ENCODE measurements at places on chromosomes 11 and 22.

DNA sequence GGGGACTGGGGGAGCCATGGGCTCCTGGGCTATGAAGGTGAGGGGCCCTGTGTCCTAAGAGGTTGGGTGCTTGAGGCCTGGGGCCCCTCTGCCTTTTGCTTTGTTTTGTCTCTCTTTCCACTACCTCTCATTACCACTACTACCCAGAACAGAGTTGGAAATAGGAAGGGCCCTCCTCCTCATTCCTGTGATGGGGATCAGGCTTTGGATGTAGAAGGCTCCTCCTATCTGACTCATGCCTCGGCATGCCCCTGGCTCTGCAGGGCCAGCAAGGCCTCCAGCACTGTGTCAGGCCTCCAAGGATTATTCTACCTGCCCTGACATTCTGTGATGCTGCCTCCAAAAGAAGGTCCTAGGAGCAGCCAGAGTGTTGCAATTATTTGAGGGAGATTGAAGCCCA lies 766 bp downstream of the IZUMO1R start:
- ATAC-seq, result no peak

DNA sequence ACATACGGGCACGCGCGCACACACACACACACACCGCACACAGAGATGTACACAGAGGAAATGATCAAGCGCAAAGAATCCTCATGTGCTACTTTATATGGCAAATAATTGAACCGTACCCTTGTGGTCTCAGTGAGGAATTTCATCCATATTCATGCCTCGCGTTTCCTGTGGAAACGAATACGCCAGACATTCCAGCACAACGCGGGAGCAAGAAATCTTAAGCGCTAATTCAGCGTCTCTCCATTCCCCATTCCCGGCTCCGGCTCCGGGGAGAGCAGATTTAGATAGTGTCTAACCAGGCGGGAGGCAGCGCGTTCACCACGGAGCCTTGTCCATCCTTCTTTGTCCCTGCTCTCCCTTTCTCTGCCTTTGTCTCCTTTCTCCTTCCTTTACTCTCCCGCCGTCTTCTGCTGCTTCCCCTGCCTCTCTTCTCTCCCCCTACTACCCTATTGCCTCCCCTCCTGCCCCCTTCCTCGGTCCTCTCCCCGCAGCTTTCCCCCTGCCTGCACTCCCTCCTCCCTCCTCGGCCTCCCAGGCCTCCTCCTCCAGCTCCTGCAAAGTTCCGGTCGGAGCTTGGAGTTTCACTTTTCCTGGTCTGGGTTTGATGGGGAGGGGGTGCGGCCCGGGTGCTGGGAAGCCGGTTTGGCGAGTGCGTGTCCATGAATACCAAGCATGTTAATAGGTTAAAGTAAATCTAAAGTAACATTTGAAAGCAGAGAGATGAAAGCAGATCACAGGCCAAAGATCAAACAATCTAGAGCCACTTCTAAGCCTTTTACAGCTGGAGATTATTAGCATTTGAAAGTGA lies 579.3 kb downstream of the BUD13 start:
- ATAC-seq, result no peak

GRCh38 chr11:64148226-64148916 lies 17.5 kb downstream of the MACROD1 start:
- ATAC-seq, result peak; percentile 70

DNA sequence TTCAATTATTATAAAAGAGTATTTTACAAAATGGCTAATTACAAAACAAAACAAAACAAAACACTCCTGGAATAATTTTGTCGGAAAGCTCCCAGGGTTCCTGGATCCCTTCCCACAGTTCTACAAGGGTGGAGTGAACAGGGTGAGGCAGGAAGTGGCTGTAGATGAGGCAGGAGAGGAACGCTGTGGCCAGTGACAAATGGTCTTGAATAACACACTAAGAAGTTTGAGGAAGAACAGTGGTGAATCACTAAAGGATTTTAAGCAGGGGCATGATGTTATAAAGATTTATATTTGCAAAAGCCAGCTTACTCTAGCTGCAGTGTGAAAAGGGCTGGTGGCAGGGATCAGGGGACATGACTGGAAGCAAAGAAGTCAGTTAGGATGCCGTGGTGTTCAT lies 33.8 kb upstream of the APOA1 start:
- no peak for ATAC-seq

DNA sequence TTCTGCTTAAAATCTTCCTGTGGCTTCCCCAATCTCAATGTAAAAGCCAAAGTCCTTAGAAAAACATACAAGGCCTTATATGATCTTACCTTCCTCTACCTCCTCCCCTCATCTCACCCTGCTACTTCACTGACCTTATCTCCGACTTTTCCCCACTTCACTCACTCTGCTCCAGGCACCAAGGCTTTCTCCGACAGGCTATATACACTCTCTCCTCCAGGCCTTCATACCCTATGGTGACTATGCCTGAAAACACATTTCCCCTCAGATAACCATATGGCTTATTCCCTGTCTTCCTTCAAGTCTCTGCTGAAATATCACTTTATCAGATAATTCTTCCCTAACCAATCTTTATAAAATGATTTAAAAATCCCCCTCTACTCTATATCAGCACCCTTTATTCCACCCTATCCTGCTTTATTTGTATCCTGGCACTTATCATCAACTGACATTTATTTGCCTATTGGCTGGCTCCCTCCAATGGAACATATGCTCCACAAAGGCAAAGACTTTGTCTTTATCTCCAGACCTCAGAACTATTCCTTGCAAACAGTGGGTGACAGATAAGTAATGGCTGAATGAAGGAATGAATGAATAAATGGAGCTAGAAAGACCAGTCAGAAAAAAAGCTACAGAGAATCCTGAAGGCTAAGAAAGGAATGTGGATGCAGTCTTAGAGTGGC lies 52.7 kb downstream of the PAK1 start:
- no peak for ATAC-seq

GRCh38 chr11:33452836-33453624 lies 195.8 kb downstream of the HIPK3 start:
- no peak for ATAC-seq

DNA sequence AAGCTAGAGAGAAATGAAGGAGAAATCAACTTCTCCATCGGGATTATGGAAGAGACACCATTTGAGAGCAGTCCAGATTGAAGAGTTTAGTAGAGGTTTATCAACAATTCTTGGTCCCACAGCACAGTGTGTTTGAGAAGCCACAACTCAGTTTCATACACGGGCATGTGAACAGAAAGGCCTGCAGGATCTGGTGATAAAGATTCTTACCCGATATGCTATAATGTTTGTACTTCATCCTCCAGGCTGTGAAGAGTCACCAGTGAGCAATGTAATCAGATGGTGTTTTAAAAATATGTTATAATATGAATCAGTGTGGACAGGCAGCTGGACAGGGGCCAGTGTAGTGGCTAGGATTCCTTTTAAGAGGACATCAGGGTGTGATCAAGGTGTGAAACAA lies 29.7 kb upstream of the VWA5A start:
- ATAC-seq, result no peak

DNA sequence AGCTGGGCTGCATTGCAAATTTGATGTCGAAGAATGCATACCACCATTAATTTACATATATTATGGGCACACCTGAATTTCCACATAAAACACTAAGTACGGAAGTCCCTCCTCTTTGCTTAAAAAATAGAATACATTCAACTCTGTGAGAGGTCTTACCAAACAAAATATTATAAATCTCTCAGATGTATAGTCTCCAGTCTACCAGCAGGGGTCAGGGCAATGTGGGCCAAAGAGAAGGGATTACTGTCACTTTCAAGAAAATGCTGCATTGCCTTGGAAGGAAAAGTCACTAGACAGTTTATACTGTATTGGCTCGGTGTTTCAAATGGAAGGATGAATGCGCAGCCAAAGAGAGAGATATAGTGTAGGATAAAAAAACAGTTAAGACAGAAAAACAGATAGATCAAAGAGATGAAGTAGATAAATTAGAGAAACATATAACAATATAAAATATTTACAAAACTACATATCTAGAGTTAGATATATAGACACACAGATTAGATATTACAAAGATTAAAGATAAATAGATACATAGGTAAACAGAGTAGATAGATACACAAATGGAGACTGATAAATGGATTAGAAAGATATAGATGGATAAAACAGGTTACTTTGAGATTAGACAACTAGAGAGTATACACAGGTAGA lies 20.9 kb downstream of the SERGEF start:
- peak; percentile 58 for ATAC-seq

DNA sequence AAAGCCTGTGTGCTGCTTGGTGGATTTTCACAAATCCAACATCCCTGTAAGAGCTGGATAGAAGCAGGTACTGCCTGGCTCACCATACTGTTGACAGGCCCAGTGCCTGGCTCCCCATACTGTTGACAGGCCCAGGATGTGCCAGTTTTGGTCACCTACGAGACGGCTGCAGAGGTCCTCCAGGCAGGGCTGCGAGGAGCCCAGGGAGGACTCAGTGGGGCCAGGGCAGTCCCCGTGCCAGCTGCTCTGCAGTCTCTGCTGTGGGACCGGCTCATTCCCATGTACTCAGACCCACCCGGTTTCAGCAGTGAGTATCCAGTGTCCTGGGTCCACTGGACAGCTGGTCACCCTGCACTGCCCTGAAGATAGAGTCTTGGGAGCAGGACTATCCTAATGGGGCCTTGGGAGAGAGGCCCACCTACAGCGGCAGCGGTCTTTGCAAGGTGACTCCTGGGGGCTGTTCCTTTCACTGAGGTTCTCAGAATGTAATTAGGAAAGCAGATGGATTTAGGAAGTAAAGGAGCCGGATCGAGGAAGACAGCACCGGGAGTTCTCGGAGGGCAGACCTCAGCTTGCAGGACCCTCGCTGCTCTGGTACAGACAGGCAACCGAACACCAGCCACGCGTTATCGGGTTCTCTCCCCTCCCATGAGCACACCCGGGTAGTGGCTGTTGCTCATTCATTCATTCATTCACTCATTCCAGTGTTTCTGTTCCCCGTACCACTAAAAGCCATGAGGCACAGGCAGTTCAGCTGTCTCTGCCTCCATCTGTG lies 106.1 kb downstream of the CTTN start:
- no peak for ATAC-seq

- ATAC-seq, result no peak
These were observed 82.2 kb upstream of the GRK3 start for GRCh38 chr22:25482091-25482760.

DNA sequence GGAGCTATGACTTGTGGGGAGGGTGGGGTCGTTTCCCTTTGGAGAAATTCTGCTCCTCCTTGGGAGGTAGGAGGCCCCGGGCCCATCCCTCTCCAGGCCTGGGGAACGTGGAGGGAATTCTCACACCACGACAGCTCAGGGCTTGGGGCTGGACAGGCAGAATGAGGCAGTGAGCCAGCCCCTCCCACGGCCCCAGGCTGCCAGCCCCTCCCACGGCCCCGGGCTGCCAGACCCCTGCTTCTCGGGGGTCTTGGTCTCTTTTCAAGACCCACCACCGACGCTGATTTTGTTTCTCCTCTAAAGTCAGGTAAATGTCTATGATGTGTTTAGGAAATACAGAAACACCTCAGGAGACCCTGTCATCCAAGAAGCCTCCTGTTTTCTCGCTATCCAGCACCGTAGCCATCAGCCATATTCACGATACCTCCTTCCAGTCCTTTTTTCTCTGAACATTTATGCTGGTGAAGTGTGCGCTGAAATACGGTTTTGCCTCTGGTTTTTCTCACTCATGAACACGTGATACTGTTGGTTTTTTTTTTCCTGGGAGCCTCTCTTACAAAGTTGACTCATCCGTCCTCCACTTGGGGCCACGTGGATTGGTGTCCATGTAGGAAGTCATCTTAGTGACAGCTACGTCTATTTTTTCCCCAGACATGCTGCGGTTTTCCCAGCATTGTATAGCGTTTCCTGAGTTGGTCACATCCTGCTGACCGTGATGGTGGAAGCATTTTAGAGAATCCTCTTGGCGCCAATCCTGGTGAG lies 1219.6 kb downstream of the BRD1 start:
- no peak for ATAC-seq

DNA sequence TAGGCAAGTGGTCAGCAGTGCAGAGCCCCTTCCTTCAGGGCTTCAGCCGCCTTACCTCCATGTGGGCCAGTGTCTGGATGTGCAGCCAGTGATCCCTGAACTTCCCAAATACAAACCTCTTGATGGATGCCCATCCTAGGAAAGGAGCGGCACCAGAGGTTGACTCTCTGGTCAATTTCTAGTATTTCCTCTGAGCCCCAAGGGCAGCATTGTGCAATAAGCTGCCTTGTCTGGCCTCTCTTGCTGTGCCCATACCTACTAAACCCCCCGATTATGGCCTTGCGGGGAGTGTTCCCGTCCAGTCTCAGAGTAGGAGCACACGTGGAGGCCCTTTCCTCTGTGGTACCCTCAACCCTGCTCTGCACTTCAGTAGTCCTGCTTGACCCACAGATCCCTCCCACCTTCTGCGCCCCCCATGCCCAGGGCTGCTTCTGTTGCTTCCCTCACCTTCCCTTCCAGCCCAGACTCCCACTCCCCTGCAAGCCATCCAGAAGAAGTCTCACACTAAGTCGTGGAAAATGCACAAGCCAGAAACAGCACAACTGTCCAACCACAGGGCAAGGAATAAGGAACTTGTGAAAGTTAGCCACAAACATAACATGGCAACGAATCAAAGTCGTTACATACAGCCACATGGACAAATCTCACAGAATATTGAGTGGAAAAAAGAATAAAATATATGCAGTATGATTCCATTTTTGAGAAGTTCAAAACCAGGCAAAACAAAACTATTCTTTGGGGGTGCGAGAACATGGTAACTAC lies 39.6 kb upstream of the HORMAD2 start:
- ATAC-seq, result no peak

DNA sequence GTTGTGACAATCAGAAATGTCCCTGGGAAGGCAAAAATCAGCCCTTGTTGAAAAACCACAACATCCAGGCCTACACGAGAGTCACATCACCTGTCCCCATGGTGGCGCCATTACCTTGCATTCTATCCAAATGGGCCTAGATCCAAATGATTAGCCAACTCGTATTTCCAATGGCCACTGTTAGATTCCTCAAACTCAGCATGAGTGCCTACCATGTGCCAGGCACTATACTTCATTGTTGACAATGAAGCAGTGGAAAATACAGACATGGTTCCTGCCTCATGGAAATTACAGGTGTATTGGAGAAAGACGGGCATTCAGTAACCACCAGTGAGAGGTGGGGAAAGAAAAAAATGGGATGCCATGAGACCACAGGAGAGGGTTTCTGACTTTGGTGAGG lies 29.8 kb upstream of the CREB3L1 start:
- ATAC-seq, result no peak

GRCh38 chr22:20583471-20583922 lies 76.1 kb downstream of the MED15 start:
- ATAC-seq, result no peak

GRCh38 chr11:15190611-15191010 lies 75.9 kb downstream of the INSC start:
- no peak for ATAC-seq

DNA sequence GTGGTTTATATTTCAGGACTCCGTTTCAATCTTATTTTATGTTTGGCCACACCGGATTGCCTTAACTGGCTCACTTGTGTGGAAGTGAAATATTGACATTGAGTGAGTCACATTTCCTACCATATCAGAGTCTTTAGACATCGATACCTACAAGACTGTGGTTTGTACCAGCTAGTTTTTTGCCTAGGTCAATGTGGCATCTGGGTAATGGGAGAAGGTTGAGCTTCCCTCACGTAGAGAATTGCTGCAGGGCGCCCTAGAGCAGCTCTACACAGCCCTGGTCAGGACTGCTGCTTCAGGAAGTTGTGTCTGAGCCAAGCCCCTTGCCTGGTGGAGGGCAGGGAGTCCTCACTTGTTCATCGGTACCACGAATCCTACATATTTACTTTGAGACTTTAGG lies 1.6 kb downstream of the GRAMD1B start:
- ATAC-seq, result no peak

GRCh38 chr11:6790546-6790945 lies 7.7 kb downstream of the OR2AG1 start:
- ATAC-seq, result no peak
